NCI-H82 (cell line): ENCODE measurements at places on chromosomes 2 and 18.

DNA sequence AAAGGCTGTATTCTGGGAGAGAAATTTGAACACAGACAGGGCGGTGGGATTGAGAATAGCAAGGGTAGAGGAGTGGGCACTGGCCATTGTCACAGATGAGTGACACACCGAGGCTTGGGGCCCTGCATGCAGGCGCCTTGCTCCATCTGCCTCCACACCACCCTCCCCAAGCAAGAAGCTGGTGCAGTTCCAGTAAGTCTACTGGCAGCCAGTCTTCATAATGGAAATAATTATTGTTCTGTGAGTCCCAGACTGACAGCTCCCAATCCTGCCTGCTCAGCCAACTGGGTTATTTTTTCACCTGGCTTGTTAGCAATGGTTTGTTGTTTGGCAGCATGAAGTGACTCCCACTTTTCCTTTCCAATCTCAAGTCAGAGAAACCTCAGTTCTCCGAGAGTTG lies 13.0 kb downstream of the TTC32 start:
- no peak for DNase-seq

DNA sequence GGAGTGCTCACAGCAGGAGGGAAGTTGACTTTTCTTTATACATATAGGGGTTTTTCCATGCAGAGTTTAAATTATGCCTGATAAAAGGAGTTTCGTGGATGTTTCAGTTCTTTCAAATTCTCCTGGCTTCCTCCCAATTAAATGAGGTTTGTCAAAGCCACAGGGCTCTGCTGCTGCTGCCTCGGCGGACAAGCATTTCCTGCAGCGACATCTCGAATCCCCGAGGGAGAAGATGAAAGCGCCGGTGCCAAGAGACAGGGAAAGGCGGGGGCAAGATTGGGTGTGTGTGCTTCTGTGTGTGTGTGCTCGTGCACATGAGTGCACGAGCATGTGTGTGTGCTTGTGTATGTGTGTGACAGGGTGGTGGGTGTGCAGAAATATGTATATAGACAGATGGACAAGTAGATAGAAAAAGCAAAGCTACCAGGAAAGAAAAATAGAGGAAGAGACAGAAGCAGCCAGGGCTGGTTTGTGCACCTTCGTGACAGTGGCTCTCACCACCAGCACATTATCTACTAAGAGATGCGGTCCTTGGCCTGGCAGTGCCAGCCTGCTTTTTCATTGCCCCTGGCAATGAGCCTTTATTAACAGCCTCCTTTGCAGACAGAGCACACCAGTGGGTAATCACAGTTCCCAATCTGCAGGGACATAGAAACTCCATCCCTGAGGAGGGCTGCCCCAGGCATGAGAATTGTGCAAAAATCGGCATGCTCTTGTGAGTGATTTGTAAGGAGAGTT lies 76.2 kb downstream of the CDK15 start:
- DNase-seq = peak; percentile 61

GRCh38 chr2:191675807-191676721 lies 1.9 kb upstream of the NABP1 start:
- peak; percentile 8 for DNase-seq

DNA sequence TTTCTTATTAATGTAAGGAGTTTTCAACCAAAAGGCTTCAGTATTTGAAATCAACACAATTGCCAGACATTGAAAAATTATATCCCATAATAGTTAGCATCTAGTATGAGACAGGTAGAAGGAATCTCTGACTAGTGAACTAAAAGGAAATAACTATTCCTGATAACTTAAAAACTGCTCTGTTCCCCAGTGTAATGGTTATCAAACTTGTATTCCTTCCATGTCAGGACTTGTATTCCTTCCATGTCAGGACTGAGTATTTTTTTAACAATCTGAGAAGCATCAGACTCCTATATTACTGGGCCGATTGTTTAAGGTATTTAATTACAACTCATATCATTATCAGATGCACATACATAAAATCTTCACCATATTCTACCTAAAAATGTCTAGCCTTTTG lies 238.5 kb downstream of the HNMT start:
- DNase-seq = no peak

- peak; percentile 83 for DNase-seq
Observed at GRCh38 chr18:49561289-49562193, at the start of gene LIPG. Gene LIPG, plus strand, starts transcription at chr18:49562057. Its CDS starts 252 bp downstream, at chr18:49562309.

GRCh38 chr2:148893906-148894305 lies 18.9 kb downstream of the KIF5C start:
- DNase-seq = no peak

- no peak for DNase-seq
Observed at GRCh38 chr2:225534697-225535096, 135.2 kb downstream of the NYAP2 start.

DNA sequence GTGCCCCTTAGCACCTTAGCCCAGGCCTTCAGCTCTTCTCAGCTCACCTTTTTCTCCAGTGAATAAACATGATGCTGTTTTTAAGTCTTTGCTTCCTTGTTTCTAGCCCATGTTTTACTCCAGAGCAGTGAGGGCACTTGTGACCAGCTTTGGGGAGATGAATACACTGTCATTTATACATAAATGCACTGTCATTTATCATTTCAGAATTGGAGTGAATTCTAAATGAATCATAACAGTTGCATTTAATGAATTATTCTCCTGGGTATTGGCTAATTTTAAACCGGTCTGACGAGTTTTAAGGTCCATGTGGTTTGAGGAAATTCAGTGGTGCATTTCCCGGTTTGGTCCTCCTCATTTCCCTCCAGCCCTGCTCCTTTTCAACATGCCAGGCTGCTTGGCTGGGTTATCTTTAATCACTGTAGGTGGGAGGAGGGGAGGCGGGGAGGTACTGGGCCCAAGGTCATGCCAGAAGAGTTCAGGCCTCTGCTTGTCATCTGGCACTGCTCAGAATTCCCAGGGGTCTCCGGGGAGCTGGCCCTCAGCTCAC lies 23.9 kb downstream of the PRKCE start:
- DNase-seq = peak; percentile 8

DNA sequence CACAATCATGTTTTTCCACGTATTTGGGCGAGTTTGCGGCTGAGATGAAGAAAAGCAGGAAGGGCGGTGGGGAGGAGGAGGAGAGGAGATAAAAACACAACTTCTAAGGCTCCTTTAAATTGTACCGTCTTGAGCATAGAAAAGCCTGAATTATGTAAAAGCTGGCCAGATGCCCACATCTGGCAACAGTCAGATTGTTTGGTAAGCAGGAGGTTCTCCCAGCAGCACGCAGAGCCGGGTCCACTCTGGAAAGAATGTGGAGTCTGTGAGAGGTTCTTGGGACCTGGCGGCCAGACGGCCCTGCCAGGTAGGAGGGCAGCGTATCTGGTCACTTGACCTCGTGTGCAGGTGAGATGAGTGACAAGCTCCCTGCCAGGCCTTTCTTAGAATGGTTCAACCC lies 215.3 kb upstream of the APCDD1 start:
- no peak for DNase-seq

DNA sequence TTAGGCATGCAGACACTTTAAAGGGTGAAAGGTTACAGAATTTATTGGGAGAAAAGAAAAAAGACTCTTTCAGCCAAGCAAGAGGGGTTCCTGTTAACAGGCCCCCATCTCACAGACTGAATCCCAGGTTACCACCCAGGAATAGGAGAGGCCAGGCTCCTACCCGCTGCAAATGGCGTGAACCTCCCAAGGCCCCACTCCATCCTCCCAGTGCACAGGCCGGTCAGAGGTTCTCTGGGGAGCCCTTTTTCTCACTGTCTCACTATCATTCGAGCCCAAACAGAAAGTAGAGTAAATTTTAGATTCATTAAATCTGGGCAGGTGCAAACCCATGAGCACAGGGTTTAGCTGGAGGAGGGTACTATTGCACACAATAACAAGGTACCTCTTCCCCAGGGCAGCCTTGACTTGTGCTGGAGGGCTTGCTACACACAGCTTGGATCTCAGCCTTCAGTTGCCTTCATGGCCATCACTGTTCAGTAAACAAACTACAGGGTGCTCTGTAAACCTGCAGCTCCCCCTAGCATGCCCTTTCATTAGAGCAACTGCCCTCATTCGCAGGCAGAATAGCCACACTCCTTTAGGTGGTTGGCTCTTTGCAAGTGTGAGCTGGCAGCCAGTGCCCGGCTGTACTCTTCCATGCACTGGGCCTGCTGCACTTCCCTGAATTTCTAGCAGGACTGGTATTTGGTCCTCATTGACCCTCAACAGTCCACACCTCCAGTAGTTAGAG lies 7.3 kb upstream of the PLEK start:
- DNase-seq = peak; percentile 83

- no peak for DNase-seq
Observed at GRCh38 chr2:172252154-172252553, 149.5 kb upstream of the DLX2 start.

- no peak for DNase-seq
Observed at GRCh38 chr2:226114436-226114835, 685.2 kb downstream of the IRS1 start.

GRCh38 chr2:72144632-72145288 lies 2.9 kb downstream of the CYP26B1 start:
- peak; percentile 26 for DNase-seq

GRCh38 chr2:592737-593136 lies 84.5 kb downstream of the TMEM18 start:
- no peak for DNase-seq

DNA sequence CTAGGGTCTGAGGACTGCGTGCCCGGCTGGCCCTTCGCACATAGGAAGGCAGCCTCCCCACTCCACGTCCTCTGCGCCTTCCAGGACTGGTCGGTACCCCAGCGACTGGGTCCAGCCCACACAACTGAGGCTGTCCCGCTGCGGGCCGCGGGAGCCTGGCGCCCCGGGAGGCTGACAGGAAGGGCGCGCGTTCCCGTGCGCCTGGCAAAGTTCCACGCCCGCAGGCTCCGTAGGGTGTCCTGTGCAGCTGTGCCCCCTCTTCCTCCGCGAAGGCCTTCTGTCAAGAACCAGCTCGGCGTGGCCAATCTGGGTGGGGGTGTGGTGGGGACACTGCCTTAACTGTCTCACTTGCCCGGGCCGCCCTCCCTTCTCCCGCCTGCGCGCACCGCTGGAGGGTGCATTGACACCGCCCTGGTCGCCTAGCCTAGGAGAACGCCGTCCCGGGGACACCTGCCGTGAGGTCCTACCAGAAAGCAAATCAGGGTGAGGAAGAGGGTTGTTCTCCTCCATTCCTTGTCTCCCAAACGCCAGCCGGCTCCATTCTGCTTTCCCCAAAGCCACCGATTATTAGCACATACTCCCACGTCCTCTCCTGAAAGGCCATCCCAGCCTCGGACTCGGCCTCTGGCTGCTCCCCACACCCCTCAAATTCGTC lies 618 bp upstream of the LYPD1 start:
- peak; percentile 44 for DNase-seq

GRCh38 chr2:232351686-232352510 lies 26.7 kb upstream of the ALPP start:
- DNase-seq = no peak

DNA sequence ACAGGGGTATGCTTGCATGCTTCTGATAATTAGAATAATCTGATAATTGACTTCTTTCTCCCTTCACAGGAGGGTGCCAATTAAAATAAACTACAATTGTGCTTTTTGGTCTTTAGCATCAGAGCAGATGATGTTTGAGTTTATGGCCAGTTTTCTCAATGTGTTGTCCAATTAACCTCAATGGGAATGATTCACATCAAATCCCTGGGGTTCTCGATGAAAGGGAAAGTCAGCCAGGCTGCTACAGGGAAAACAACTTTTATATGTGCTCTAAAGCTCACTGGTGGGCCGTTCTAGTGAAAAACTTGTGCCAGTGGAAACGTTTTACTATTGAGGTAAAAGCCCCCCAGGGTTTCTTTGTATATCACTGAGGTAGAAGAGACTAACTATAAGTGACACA lies 887.3 kb upstream of the CRIM1 start:
- DNase-seq = no peak

DNA sequence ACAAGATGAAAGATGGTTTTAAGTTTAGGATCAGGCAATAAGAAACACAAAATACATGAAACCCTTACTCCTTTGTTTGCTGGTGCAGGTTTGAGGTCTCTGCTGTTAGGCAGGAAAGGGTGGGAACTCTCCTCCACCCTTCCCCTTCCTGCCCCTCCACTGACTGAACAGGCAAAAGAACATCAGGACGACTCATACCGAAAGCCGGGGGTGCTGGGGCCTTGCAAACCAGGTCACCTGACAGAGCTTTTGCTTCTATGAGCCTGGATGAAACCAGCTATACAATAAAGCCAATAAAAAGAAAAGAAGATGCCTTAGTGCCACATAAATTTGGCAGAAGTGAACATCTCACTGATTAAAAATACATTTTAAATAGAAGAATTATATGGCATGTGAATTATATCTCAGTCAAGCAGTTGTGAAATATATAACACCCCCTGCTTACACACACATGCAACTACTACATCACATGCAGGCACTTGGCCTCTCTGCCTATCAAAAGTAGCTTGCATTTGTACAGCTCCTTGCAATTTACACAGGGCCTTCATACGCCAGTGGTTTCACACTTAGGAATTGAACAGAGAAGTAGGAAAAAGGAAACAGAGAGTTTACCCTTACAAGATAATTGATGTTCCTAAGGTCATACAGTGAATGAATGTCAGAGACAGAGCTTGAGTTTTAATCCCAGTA lies 215.1 kb upstream of the TRIB2 start:
- no peak for DNase-seq

- no peak for DNase-seq
Observed at GRCh38 chr2:204437815-204438756, 107.2 kb upstream of the PARD3B start.

- no peak for DNase-seq
Observed at GRCh38 chr2:203853722-203854121, 13.8 kb upstream of the CTLA4 start.

DNA sequence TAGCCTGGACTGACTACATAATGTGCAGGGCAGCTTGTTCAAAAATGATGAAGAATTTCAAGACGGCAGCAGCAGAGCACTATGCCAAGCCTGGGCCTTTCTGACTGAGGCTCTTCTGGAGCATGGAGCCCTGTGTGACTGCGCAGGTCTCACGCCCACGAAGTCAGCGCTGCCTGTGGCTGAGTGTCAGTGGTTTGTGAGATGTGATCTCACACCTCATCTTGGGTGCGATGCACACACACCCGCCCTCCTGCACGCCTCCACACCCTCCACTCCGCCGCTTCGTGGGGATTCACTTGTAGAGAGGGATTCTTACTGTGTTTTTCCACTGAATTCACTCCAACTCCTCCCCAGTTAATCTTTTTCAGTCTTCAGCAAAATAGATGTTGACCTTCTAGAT lies 103.9 kb downstream of the VIT start:
- DNase-seq = no peak

GRCh38 chr18:12333506-12334290 lies 25.7 kb downstream of the TUBB6 start:
- DNase-seq = no peak

DNA sequence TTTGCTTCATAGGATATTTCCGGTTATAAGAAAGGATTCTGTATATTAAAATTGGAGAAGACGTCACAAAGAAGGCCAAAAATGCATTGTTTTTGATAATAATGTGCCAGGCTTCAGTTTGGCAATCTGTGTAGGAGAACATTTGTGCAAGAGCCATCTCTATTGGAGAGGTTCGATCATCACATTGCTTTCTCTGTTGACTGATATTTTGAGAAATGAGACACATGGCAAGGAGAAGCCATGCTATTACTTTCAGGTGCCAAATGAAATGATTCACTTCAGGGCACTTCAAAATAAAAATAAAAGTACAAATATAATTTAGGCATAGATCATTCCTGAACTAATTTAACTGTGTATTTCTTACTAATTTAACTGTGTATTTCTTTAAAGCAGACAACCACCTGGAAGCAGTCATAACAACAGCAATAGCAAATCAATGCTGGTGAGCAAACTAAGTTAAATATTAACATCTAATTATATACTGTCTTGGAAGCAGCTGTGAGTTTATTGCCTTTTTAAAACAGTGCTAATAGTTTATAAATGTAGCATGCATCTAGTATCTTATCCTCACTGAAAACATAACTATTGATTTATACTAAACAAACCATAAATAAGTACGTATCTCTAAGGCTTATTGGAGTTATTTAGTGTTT lies 50.2 kb upstream of the CHST9 start:
- no peak for DNase-seq
